ENCODE measurements at places on chromosomes 16 and 17.

DNA sequence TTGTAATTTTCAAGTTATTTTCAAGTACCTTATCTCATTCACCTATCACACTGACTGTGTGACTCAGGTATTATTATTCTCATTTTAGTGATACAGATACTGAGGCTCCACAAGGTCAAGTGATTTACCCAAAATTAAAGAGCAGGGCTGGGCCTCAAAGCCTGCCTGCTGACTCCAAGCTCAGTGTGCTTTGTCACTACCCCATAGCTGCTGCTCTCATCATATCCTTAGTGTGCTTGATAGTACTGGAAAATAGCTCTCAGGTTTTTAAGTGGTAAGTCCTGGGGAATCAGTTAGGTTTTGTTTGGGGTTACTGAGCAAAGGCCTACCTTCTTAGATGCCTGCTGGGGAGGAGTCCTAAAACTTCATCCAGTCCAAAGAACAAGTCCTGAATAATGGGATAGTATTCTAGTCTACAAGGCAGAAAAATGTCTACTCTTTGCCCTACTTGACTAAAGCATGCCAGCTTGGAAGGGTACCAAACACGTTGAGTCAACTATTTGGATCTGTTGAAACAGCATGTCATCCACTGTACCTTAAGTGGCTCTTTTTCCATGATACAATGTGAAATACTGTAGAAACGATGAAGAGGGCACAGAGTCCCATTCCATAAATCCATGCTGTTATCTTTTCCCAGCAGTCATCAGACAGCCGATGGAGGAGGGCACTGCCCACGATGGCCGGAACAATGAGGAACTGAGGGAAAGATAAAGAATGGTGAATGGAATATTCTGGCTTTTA lies 10.7 kb downstream of the MMD start:
- no peak for DNase-seq

GRCh38 chr16:50088302-50088701 lies 22.5 kb downstream of the HEATR3 start:
- DNase-seq: no peak

- no peak for DNase-seq
Observed at GRCh38 chr16:30121741-30122571, 1.1 kb downstream of the MAPK3 start.

DNA sequence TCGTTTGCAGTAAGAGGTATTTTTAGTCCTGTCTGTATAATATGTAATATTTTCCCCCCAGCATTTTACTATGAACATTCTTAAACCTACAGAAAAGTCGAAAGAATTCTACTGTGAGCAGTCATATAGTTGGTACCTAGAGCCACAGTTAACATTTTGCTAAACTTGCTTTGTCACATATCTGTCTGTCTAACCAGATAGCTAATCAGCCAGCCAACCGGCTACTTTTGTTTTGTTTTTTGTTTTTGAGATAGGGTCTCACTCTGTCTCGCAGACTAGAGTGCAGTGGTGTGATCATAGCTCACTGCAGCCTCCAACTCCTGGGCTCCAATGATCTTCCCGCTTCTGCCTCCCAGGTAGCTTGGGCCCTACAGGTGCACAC lies 73.3 kb downstream of the ABCC1 start:
- DNase-seq: no peak

- DNase-seq: no peak
Observed at GRCh38 chr16:46920402-46921068, 36.4 kb downstream of the GPT2 start.

GRCh38 chr16:78800523-78800922 lies 701.1 kb downstream of the WWOX start:
- no peak for DNase-seq

DNA sequence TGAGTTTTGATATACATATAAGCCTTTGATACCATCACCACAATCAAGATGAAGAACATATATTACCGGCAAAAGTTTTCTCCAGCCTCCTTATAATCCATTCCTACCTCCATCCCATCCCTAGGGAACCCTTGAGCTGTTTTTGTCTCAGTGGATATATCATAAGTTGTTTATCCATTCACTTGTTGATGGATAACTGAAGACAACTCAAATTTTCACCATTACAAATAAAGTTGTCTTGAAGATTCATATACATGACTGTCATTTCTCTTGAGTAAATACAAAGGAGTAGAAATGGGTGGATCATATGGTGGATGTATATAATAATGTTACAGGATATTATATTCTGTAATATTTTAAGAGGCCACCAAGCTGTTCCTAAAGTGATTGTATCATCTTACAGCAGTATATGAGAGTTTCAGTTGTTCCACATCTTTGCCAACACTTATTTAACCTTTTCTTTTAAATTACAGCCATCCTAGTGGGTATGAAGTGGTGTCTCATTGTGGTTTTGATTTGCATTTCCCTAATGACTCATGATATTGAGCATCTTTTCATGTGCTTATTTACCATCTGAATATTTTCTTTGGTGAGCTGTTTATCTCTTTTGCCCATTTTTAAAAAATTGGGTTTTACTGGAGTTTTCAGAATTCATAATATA lies 17.4 kb downstream of the NF1 start:
- no peak for DNase-seq

DNA sequence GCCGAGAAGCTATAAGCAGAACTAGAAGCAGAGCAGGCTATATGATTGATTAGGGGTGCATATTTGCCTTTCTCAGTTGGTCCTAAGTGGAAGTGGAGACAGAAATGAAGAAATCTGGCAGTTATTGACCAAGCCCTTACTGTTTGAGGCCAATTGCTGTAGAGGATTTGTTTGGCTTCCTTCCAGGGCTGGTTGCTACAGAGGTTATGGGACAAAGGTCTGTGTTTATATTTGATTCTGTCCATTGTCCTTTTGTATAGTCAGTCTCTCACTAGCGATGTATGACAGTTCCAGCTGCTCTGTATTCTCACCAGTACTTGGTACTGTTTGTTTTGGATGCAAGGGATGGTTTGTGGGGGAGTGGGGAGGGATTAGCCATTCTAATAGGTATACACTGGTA lies 7.3 kb upstream of the ALOX15 start:
- DNase-seq: no peak

GRCh38 chr16:75462806-75463205 lies 1.7 kb downstream of the TMEM170A start:
- DNase-seq: no peak

DNA sequence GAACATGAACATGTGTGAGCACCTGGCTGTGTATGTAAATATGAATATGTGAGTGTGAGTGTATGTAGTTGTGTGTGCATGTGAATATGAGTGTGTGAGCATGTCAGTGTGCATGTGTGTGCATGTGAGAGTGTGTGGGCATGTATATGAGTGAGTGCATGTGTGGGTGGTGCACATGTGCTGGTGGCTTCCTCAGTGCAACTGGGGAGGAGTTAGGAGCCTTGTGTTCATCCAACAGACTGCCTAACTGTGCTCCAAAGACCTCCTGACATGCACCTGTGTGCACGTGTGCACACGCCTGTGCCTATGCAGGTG lies 1.4 kb downstream of the TMEM235 start:
- DNase-seq: no peak

DNA sequence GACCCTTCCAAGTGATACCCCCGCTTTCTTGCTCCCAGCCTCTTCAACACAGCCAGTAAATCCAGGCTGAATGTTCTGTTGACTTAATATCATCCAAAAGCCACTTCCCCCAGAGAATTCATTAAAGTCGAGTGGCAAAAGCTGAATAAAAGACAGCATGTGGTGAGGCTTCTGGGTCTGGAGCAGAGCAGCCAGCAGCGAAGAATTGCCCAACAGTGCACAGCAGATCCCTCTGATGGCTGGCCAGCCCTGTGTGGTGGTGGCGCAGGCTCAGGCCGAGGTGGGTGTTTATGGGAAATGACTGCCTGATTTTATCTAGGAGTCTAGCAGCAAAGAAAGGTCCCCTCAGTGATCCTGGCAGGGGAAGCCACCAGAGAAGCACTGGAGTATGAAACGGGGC lies 30.3 kb upstream of the RCVRN start:
- DNase-seq: no peak

GRCh38 chr16:72246423-72246822 lies 74.5 kb upstream of the PMFBP1 start:
- DNase-seq: no peak

- no peak for DNase-seq
Observed at GRCh38 chr16:53601961-53602360, 99.0 kb upstream of the AKTIP start.

GRCh38 chr17:41891135-41892020 lies 26.2 kb upstream of the KLHL11 start:
- DNase-seq: no peak

- DNase-seq: no peak
Observed at GRCh38 chr17:71430281-71430680, 690.5 kb upstream of the SOX9 start.

GRCh38 chr16:12252616-12253015 lies 276.1 kb downstream of the SNX29 start:
- DNase-seq: no peak

- DNase-seq: no peak
Observed at GRCh38 chr17:45314741-45315647, 1.8 kb downstream of the MAP3K14 start.

- no peak for DNase-seq
Observed at GRCh38 chr17:55774846-55775271, 24.0 kb downstream of the PCTP start.

DNA sequence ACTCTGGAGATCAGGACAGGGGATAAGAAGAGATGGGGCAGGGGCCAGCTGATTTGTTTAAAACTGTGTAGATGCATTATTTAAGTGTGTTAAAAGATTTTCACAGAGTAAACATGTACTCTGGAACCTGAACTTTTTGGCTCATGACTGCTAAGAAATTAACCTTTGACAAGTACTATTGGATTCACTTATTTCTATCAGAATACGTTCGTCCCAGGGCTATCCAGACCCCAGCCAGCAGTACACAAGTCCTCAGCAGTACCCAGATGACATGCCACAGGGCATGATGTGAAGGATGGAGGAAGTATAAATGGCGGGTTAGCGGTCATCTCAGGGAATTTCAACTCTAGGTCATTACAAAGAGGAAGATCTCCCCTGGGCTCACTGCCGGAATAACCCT lies 253.7 kb downstream of the STX8 start:
- DNase-seq: no peak

DNA sequence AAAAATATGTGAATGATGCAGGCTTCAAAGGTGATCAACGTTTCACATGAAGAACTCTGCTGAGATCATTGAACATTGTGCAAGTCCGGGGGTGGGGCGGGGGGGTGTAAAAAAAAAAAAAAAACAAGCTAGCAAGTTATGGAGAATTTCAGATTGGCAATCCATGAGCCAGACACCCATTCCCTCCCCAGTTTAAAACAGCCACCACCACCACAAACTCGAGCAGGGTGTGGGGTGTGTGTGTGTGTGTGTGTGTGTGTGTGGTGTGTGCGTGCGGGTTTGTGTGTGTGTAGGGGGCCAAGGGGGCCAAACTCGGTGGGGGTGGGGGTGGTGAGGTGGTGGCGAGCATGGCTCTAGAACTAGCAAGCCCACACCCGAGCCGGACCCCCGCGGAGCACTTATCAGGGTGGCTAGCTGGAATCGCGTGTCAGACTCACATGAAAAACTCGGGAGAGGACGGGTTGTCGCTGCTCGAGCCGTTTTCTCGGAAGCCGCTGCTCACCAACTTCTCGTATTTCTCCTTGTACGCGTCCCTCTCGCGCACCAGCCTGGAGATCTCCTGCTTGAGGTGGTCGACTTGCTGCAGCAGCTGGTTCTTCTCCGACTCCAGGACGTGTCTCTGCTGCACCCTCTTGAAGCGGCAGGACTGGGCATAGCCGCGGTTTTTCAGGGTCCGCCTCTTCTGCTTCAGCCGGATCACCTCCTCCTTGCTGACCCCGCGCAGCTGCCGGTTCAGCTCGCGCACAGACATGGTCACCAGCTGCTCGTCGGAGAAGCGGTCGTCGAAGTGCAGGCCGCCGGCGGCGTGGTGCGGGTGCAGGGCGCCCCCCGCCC lies 2.0 kb downstream of the MAF start:
- DNase-seq: no peak

- DNase-seq: no peak
Observed at GRCh38 chr17:79039886-79040285, 15.9 kb downstream of the C1QTNF1 start.

GRCh38 chr17:2776589-2777241 lies 19.5 kb upstream of the RAP1GAP2 start:
- DNase-seq: no peak

- DNase-seq: no peak
Observed at GRCh38 chr17:8022360-8023003, 16.4 kb upstream of the ALOX15B start.

DNA sequence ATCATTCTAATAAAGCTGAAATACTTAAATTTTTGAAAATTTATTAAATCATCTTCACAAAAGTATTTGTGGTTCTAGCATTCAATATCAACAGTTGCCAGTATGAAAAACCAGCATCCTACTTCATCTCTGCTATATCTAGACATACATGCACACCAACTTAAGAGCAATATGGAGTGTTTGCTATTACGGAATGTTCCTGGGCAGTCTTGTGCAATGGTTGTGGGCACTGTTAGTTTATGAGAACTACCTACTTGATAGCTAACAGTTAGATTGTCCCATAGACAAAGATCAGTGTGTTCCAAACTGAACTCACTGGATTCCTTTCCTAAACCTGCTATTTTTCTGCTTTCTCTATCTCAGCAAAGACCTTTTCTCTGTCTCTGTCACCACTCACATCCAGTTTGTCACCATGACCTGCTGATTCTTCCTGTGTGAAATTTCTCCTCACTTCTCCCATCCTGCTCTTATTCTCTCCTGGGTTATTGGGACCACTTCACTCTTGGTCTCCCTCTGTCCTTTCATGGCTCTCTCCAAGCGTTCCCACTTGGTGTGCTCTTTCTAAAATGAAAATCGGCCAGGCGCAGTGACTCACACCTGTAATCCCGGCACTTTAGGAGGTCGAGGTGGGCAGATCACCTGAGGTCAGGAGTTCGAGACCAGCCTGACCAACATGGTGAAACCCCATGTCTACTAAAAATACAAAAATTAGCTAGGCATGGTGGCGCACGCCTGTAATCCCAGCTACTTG lies 27.7 kb downstream of the CNTROB start:
- DNase-seq: no peak

DNA sequence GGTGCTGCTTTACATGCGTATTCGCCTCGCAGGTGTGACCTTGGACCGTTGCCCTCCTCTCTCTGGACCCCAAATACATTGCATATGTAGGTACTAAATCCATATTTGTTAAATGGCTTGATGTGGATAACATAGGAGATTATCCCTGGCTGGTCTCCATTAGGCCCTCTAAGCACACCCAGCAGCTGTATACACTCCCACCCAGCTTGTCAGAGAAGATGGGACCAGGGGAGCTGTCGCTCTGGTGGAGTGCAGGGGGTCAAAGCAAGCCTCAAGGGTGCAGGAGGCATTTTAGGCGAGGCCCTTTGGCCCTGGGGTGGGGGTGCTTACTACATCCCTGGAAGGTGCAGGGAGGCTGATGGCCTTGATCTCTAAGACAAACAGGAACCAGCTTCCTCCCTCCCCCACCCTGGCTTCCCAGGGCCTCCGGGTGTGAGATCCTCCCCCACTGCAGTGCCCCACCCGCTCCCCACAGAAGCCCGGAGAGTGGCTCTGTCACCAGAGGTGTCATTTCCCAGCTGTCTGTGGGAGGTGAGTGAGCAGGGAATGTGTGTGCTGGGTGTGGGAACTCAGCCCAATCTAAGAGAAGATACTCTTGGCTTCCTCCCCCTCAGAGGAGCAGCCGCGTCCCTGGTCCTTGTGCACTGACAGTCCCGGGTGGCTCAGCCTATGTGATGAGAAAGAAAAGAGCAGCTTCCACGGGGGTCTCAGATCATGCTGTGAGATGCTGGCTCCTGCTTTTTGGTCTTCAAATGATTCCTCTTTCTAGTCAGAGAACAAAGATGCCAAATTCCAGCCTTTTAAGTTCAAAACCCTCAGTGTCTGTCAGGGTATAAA lies 1.4 kb upstream of the VAMP2 start:
- DNase-seq: no peak

Measured in stimulated activated CD4-positive, alpha-beta T cell treated with anti-CD3 and anti-CD28 coated beads, Interleukin-1b, Interleukin-23, amount 100 ng/mL, for 1 hour (primary cell).